ENCODE measurements at places on chromosomes 2 and 18. TPM values are rescaled to one million over a fixed set of nuclear protein-coding genes. Genes with fewer than 3 reads are reported as not detected.

Gene C1GALT1C1L
- total RNA-seq = not detected

Gene UGT1A4
- total RNA-seq = not detected

Gene MC4R
- not detected for total RNA-seq

Gene CABYR
- total RNA-seq = 0.64 TPM

Gene CCDC121
- 2.2 TPM for total RNA-seq

Gene RIT2
- not detected for total RNA-seq

Gene PNPT1
- 31.5 TPM for total RNA-seq

Gene GCG
- total RNA-seq = 0.17 TPM

Gene SPR
- total RNA-seq = 39.3 TPM

Gene STPG4
- total RNA-seq = 0.19 TPM

Gene LRPPRC
- 71.7 TPM for total RNA-seq

Gene SERPINB5
- total RNA-seq = not detected

- DNase-seq = no peak
These were observed 274.6 kb downstream of the EIPR1 start for GRCh38 chr2:3102922-3103569.

DNA sequence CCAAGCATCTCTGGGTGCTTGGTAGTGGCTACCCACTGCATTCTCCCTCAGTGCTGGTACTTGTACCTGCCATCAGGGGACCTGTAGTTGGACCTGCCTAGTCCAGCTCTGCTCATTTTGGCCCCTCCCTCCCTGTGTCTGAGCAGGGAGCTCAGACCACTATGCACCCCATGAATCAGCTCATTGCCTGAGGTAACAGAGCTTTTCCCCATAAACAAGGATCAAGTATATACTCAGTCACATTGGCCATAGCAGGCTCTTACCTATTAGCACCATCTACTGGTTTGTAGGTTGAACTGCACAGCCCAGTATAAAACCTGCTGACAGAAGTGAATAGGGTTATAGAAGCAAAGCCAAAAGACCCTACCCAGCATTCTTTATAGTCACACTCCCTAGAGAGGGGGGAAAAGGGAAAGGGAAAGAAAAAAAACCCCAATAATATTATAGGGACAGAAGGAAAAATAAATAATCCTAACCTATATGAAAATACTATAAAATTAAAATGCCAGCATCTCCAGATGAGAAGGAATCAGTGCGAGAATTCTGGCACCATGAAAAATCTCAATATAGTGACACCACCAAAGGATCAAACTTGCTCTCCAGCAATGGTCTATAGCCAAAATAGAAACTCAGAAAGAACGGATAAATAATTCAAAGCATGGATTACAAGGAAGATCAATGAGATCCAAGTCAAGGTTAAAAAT, 6.9 kb upstream of the FLACC1 start:
- peak; percentile 54 for DNase-seq

- no peak for DNase-seq
These were observed 10.7 kb upstream of the HNRNPA3 start for GRCh38 chr2:177201919-177202346.

- DNase-seq = no peak
These were observed 32.8 kb upstream of the B3GNT7 start for GRCh38 chr2:231362555-231363184.

- DNase-seq = no peak
These were observed 287.3 kb downstream of the AGPS start for GRCh38 chr2:177679611-177680605.

DNA sequence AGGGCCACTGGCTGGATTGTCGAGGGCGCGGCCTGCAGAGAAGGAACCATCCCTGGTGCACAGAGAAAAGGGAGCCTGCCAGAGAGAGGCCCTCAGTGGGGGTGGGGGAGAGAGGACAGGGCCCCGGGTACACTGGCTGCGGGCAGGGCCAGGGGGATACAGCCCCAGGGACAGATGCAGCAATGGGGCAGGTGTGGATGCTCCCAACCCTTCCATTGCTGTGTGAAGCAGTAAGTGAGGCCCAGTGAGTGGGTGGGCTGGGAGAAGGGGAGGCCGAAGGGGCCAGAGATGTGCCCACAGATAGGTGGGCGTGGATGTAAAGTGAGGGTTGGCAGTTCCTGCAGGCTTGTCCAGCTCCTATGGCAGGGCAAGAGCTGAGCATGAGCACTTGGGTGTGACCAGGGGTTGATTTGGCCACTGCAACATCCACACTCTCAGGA, 7.4 kb downstream of the AGXT start:
- no peak for DNase-seq

DNA sequence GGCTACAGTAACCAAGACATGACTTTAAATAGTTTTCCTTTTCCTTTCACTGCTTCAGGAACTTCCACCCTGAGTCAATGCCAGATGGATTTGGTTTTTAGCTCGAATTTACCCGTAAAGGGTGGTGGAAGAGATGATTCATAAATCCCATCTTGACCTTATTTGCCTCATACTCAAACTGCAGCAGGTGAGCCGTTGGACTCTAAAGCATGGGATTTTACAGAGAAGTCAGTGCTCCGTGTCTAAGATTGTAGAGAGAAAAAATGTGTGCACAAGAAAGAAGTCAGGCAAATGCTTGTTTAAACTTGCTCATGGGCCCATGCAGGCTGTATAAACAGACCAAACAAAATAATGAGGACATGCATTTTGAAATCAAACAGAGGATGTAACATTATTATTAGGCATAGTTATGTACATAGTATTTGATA, 369.7 kb upstream of the TRIB2 start:
- DNase-seq = peak; percentile 72

DNA sequence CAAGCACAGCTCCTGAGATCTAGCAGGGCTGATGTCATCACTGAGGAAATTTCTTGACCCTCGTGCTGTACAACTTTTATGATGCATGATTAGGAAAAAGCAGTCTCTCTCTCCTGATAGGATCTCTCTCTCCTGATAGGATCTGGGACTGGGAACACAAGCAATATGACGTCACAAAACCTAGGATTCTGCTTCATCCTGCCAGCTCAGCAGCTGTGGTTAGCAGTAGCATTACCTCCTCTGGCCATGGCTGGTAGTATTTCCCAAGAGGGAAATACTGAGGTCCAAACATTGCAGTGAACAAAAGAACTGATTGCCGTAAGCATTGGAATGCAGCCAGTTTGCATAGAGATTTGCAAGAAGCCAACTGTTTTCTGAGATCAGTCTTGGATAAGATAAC, 521.2 kb upstream of the POU3F3 start:
- DNase-seq = no peak

GRCh38 chr2:234816491-234816890, 135.3 kb upstream of the SH3BP4 start:
- no peak for DNase-seq

- no peak for DNase-seq
These were observed 19.1 kb upstream of the BCL2L11 start for GRCh38 chr2:111101592-111101991.

GRCh38 chr2:178870703-178871102, 63.5 kb upstream of the TTN start:
- peak; percentile 67 for DNase-seq

- no peak for DNase-seq
These were observed 671.2 kb downstream of the LRRTM4 start for GRCh38 chr2:76851000-76851399.

- DNase-seq = peak; percentile 33
These were observed 143.1 kb upstream of the TTC39C start for GRCh38 chr18:23871410-23871809.

DNA sequence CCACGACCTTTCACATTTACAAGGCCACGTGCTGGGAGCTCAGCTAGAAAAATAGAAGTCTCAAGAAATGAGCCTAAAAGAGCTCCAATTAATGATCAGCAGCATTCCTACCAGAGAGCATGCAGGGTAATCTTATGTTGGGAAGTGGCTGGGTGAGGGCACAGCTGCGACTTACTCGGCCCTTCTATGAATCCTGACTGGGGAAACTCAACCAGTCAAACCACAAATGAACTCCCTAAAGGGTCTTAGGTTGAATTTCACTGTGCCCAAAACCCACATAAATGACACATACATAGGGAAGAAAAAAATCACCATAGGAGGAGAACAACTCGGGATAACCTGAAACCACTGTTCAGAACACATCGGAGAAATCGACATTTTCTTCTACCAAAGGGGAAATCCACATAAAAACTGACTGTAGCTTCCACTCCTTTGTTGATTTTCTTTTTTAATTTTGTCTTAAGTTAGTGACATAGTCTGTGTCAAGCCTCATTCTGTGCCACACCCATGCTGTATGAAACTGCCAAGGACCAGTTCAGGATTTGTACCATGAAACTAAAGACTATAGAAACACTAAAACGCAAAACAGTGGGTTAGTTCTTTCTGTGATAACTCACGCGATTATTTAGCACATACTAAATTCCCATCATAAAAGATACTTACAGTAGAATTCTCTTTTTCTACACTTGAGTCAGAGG, 54.7 kb downstream of the UXS1 start:
- DNase-seq = peak; percentile 67

- no peak for DNase-seq
These were observed 489.8 kb downstream of the ADCYAP1 start for GRCh38 chr18:1394426-1394825.

Data from LHCN-M2 (cell line).